ENCODE measurements at places on chromosomes 6 and 20.

DNA sequence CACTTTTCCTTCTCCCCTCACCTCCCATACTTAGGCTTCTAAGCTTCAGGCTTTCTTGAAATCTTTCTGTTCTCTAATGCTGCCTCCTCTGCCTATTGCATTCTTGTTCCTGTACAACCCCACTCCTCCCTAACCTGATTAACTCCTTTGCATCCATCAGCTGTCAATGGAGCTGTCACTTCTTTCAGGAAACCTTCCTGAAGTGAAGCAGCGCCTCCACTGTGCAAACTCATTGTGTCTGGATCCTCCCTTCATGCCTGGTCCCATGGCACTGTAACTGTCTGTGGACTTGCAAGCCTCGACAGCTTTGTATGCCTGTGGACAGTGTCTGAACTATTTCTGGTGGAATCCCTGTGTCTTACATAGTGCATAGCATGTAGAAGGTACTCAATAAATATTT lies 185.0 kb downstream of the HS3ST5 start:
- DNase-seq, result no peak

DNA sequence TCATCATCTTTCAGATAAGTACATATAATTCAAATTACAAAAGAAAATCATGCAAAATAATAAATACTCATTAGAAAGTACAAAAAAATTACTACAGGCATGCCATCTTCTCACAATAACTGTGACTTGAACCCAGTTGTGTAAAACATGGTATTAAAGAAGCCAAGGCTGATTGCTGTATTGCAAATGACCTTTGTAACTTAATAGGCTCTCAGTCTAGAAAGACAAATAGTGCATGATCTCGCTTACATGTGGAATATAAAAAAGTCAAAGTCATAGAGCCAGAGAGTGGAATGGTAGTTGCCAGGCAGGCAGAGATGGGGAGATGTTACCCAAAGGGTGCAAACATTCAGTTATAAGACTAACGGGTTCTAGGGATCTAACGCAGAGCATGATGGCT lies 626.1 kb downstream of the COL12A1 start:
- DNase-seq, result no peak

DNA sequence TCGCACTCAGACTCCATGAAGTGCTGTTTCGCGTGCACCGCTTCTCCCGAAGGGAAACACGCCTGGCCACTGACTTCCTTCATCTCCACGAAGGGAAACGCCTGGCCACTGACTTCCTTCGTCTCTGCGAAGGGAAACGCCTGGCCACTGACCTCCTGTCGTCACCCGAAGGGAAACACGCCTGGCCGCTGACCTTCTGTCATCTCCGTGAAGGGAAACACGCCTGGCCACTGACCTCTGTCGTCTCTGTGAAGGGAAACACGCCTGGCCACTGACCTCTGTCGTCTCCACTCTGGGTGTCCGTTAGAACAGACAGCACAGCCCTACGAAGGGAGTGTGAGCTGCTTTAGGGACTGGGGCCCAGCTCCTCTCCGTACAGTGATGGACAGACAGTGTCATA lies 17.1 kb upstream of the ADRM1 start:
- no peak for DNase-seq

DNA sequence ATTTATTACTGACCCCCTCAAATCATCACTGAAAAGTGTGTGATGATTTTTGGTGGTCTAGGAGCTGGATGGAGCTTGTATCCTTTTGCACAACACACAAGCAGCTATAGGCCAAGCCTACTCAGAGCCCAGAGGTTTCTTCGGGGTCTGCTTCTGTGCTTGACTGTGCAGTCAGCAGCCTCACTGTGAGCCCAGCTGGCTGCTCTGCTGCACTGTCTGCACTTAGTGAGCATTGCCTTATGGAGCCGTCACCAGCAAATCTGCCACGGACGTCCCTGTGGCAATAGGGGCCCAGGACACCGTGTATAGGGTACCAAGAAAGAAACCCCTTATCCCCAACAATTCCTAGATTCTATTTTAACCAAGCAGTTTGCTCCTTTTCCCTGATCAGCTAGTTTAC lies 38.6 kb upstream of the GMPR start:
- DNase-seq, result no peak

- no peak for DNase-seq
Measured at GRCh38 chr6:26187981-26188635, 100.9 kb downstream of the HFE start.

DNA sequence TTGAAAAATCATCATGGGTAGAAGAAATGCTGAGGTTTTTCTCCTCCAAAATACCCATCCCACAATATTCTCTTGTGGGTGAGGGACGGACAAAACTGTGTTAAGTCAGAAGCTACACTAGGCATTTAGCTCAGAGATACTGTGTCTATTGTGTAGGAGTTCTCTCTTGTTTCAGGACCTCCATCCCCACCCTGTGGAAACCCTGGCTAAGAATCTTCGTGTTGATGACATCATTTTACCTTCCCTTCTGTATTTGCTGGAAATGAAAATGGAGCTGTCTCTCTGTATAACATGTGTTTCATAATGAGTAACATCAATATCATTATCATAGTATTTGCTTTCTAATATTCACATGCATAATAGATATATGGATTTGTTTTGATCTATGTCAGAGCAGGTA lies 1193.0 kb upstream of the CITED2 start:
- DNase-seq, result no peak

DNA sequence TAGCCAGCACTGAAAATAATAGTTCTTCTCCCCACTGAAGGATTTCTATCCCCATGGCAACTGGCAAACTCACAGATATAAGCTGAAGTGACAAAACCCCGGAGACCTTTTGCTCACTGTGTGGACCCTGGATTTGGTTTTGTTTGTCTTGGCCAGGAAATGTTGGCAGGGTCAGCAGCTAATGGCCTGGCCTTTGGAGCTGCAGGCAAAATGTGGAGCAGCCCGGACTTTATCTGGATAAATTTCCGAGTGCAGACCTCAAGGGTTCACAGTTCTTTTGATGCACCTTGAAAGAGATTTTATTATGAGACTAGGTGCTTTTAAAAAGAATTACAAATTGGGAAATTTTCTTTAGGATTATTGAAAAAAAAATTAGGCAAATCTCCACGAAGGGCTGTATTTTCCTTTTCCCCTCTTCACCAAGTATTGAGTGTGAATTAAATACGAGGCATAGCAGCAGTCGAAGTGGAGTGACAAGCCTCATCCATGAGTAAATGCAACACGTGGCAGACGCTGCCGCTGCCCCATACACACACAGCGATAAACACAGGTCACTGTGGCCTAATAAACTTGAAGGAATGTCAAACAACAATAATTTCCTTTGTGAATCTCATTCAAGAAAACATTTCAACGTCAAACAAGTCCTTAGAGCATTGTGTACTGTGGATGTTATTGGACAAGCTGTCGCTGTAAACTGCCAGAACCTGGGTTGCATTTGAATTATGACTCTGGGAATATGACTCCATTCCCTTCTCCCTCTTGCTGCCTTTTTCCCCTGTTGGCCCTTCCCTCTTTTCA lies 35.1 kb upstream of the CCN6 start:
- no peak for DNase-seq

GRCh38 chr6:159099961-159100360 lies 55.2 kb upstream of the TAGAP start:
- DNase-seq, result no peak

- no peak for DNase-seq
Measured at GRCh38 chr6:44967481-44967880, 360.6 kb upstream of the RUNX2 start.

GRCh38 chr20:62489186-62489931 lies 13.6 kb upstream of the GATA5 start:
- no peak for DNase-seq

DNA sequence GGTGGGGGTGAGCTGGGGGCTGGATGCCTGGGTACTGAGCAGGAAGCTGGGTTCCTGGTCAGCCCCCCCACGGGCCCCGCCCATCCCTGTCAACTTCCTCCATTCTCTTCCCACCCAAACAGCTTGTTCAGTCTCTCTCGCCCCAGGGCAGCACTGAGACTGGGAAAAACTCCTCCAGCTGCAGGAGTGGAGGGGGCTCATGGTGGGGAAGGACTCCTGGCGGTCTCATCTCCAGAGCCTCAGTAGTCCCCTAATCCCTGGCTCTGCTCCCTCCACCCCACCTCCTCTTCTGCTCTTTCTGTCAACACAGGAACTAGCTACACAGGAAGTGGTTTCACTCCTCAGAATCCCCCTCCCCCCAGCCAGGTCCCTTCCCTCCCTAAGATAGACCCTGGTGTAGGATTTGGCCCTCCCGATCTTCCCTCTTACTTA lies at the start of gene GPSM3:
Gene GPSM3 (minus strand): TSS at position 36 of the 432 bp plus-strand sequence. CDS start 130 bp downstream, outside the sequence.
- no peak for DNase-seq

- DNase-seq, result no peak
Measured at GRCh38 chr6:149221774-149222070, 95.8 kb upstream of the TAB2 start.

- DNase-seq, result no peak
Measured at GRCh38 chr20:23228912-23229311, 121.7 kb upstream of the NXT1 start.

- no peak for DNase-seq
Measured at GRCh38 chr20:59961423-59961822, 3.2 kb downstream of the CDH26 start.

DNA sequence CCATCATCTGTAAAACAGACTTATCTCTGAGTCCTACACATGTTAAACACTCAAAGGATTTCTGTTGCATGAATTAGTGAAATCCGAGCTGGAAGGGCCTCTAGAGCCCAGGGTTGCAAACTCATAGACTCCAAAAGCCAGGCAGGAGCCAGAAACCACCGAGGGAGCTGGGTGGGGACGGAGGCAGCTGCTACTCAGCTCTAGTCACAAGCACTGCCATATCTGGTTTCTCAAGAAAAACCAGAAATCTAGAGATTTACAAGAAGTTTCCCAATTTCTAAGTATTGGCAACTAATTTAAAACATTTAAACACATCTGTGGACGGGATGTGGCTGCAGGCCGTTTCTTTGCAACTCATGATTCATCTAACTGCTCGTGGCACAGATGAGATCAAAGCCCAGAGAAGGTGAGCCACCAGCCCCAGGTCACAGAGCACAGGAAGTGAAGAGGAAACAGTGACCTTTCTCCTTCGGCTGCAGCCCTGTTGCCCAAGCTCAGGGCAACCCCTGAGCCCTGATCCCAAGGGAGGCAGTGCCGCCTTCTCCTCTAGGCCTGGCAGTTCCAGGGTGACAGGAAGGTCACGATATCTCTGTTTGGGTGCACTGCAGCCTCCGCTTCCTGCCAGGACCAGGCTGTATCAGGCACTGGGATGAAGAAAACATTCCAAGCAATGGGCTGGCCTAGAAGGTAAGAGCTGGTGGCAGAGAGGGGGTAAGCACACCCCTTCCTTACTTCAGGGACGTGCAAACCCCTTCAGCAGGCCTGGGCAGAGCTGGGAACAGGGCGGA lies 26.4 kb upstream of the PTGIS start:
- DNase-seq, result no peak

DNA sequence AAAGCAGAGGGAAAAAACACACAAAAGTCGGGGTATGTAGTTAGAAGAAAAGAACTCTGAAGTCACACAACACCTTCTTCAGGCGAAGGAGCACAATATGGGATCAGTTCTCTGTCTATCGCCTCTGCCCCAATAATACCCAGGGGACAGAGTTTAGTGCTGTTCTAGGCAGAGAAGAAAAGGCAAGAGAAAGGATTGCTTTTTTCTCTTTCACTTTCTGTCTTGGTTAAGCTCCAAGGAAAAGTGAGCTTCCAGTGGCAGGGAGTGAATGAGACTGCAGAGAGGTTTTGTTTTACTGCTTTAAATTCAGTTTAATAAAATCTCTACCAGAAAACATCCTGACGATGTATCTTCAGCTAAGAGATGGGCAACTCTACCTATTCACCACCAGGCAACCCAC lies 86.6 kb upstream of the STXBP5 start:
- no peak for DNase-seq

DNA sequence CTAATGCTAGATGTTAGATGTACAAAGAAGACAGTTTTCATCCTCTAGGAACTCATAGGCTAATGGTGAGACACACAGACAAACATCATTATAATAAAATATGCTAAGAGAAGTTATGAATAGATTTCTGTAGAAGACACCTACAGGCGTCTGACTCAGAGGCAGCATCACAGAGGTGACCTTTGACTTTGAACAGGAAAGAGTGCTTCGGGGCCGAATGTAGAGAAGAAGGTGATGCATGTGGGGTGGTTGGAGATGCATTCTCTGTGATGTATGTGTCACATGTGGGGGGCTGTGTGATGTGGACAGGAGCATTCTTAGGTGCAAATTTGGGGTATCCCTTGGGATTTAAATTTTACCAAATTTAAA lies 6.8 kb downstream of the GUCA1A start:
- DNase-seq, result no peak

- no peak for DNase-seq
Measured at GRCh38 chr6:75484535-75484934, 9.1 kb downstream of the FILIP1 start.

DNA sequence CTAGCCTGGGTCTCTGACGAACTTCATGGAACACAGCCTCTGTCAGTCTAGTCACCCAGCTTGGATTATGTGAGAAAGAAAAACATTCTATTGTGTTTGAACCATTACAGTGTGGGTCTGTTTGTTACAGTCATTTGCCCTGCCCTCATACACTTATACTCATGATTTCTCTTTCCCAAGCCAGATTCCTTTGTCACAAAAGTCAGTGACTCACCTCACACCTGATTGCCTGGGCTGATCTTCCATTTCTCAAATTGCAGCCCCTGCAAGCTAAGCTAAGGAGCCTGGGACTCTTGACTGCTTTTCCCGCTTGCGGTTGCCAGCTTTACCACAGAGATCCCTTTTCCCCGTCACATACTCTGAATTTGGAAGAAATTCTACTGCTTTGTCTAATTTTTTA lies 395.9 kb downstream of the SAMD5 start:
- no peak for DNase-seq

GRCh38 chr6:6543181-6543879 lies 45.2 kb upstream of the LY86 start:
- no peak for DNase-seq

GRCh38 chr6:129440691-129441090 lies 269.3 kb downstream of the ARHGAP18 start:
- DNase-seq, result no peak

GRCh38 chr6:108820006-108820405 lies 28.2 kb upstream of the ARMC2 start:
- DNase-seq, result no peak

- DNase-seq, result no peak
Measured at GRCh38 chr20:17536944-17537444, 5.8 kb upstream of the BFSP1 start.

DNA sequence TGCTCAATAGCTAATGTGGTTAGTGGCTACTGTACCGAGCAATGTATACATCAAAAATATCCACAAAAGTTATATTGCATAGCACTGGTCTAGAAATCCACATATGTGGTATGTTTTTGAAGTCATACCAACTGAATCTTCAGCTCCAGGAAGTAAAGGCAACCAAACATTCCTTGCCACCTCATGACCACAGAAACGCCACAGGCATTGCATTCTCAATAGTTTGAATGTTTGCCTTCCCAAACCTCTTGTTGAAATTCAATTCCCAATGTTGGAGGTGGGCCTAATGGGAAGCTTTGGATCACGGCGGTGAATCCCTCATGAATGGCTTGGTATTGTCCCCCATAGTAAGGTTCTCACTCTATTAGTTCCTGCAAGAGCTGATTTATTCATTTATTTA lies 18.2 kb upstream of the ZNF391 start:
- DNase-seq, result no peak

Data from esophagus squamous epithelium (tissue), 5 donors.